ENCODE measurements at places on chromosomes 6 and 20.
A peak's percentile ranks its signal among the peaks of the same experiment; 100 is the strongest.

GRCh38 chr20:38847840-38848239, 42.3 kb downstream of the PPP1R16B start:
- DNase-seq: no peak

DNA sequence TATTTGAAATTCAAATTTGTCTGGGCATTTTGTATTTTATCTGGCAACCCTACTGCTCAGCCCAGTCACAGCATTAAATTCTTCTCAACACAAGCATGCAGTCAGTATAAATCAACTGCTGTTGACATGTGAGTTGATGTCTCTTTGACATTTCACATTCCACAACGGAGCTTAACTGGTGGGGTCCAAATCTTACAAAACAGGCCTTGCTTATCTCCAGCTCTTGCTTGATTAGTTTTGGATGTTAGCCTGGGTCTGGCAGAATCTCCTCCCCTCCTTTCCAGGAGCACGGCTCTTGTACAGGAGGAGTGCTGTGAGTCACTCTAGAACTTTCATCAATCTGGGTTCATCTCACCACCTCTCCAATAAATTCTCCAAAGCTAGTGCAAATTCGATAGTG, 80.8 kb upstream of the PHACTR1 start:
- DNase-seq: no peak

DNA sequence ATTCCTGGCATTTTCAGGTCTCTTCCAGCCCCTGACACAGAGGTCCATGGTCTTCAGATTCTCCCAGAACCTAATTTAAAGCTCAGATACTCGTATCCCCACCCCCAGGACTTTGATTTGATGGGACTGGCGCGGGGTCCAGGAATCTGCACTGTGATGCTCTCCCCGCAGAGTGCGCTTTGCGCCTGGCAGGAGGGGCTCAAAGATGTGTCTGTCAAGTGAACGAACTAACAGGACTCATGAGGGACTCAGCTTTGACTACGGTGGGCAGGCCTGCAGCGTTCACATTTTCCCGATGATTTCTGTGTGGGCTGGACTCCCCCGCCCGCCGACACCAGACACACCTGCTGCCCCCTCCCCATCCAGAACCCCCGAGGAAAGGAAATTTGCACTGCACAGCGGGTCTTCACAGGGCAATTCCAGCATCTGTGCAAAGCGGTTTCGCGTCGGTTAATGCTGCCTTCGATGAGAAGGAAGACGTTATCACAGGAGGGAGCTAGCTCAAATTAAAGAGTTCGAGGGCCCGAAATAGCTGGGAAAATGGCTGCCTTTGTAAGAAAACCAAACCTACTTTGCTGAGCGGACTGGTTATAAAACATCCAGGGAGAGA, 90.2 kb downstream of the ZDHHC14 start:
- DNase-seq: no peak

- DNase-seq: no peak
These were observed 67.3 kb downstream of the TRAM2 start for GRCh38 chr6:52509281-52510212.

GRCh38 chr6:158662954-158663624, 13.2 kb downstream of the SYTL3 start:
- no peak for DNase-seq

- DNase-seq: peak; percentile 69
These were observed at the start of gene HLA-DPA1 for GRCh38 chr6:33073431-33073871. HLA-DPA1 (minus strand) TSS chr6:33073649.

GRCh38 chr20:39878320-39878719, 810.7 kb downstream of the MAFB start:
- no peak for DNase-seq

DNA sequence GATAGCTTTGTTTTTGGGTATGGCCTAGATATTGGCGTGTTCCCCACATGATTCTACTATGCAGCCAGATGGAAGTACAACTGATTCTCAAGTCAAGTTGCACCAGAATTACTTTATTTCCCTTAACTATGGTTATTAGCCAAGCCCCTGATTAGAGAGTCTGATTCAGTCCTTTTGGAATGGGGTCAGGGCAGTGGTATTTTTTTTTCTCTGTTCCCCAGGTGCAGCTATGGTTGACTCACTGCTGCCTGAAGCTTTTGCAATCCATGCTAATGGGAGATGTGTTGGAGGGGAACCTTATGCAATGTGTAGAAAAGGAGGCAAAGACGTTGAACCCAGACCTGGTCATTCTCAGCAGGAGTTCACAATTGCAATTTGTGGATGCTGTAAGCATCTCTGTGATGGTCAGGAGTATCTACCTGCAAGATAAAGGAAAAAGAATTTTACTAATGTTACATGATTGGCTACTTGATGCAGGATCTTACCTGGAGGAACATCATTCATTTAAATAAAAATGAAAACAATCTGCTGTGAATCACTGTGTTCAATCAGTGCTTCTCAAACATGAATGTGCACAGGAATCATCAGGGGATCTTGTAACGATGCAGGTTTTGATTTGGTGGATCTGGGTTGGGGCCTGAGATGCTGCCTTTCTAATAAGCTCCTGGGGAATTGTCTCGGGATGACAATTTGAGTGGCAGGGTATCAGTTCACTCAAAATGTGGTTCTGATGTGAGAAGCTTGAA, 49.4 kb downstream of the PFDN4 start:
- no peak for DNase-seq

DNA sequence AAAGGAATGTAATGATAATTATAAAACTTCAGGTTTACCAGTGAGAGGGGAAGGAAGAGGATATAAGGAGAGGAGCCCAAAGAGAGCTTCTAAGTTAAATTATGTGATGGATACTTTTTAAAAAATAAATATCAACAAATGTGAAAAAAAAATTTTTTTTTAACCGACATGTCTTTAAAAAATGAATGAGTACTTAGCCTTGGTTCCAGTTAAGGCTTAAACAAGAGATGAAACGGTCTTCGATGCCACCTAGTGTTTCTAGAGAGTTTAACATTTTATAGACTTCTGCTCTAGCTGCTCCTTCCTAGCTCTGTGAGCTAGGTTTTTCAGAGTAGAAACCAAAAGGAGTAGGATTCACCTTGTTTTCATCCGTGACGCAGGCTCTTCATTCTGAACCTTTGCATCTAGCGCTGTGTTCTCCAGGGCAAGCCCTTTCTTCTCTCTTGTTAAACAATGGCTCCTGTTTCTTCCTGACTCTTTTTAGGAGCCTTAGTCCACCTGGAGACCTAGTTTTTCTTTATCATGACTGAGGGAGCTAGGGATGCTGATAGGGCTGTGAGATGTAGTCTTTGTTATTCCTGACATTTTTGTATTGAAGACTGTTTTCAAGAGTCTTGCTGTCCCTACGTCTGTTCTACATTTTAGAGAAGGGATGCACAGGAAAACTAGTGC, 42.4 kb upstream of the GNRH2 start:
- DNase-seq: peak; percentile 85

GRCh38 chr20:46332373-46333160, 24.3 kb upstream of the CDH22 start:
- no peak for DNase-seq

DNA sequence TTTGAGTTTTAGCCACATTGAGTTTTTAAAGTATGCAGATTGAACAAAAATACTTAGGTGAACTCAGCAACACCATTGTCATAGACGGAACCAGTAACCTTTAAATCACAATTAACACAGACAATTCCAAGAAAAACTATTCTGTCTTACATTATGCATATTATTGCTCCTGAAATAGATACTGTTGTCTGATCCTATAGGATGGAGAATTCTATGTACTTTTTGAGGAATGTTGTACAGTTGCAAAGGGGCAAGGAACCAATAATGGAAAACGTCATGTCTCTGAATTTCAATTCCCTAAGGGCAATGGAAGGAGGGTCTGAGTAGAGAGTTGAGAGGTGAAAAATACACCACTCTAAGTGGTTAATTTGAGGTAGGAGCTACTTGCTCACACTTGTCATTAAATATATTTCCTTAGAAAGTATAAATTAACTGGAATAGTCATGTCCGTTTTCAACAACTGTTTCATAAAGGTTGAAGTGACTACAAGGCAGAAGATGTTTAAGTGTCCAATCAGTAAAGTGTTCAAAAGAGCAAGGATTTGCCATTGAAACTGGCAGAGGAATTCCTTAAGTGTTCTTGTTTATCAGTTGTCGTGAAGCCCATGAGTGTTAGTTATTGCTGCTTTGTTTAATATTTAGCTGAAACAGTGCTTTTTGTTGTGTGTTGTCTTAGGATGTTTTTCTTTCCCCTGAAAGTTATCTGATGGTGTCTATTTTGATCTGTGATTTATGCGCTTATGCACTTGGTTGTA, 1.3 kb downstream of the NKAIN2 start:
- DNase-seq: no peak

DNA sequence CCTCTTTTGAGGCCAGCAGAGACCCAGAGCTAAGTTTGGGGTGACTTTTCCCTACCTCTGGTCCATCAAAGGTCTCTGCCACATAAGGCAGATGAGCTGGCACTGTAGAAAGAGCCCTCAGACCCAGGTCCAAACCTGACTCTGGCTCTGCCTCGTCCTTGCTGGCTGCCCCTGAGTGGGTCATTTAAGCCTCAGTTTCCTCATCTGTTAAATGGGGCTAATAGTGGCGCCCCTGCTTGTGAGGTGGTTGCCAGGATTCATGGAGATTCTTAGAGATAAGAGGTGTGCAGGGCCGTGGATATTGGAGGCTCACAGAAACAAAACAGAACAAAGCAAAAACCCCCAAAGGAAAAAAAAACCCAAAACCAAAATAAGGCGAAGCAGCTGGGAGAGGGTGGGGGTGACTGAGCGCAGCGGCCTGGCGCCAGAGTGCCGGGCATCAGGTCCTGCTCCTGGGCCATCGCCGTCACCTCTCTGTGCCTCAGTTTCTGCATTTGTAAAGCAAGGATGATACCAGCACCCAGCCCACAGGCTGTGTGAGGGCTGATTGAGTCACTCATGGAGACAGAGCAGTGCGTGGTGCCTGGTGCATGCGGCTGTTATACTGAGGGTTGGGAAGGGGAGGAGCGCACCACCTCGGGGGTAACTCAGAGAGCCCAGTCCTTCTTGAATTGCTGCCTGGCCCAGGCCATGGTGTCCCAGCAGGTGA, 133.8 kb upstream of the PTPN1 start:
- DNase-seq: no peak

DNA sequence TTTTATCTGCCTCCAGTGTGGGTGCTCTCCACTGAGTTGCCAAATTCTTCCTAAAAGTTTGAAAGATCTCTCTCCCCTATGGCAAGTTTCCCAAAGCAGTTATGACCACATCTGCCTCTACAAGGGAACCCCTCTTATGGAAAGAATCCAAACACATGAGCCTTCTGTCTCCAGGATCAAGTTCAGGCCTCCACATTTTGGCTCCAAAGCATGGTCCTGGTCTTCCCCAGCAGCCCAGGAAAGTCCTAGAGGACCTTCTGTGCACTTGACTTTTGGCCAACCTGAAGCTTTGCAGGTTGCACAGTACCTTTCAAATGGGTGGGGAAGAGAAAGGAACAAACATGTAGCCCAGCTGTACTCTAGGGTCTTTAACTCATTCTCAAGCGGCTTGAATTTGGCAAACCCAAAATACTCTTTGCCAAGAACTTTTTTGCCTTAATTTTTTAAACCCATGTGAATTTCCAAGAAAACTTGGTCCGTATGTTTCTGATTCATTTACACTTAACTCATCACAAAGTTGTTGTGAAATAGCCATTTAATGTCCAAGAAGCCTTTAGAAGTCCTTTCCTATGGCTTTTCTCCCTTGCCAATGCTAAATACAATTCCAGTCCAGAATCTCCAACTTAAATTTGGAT, 240.1 kb upstream of the TBX18 start:
- no peak for DNase-seq

DNA sequence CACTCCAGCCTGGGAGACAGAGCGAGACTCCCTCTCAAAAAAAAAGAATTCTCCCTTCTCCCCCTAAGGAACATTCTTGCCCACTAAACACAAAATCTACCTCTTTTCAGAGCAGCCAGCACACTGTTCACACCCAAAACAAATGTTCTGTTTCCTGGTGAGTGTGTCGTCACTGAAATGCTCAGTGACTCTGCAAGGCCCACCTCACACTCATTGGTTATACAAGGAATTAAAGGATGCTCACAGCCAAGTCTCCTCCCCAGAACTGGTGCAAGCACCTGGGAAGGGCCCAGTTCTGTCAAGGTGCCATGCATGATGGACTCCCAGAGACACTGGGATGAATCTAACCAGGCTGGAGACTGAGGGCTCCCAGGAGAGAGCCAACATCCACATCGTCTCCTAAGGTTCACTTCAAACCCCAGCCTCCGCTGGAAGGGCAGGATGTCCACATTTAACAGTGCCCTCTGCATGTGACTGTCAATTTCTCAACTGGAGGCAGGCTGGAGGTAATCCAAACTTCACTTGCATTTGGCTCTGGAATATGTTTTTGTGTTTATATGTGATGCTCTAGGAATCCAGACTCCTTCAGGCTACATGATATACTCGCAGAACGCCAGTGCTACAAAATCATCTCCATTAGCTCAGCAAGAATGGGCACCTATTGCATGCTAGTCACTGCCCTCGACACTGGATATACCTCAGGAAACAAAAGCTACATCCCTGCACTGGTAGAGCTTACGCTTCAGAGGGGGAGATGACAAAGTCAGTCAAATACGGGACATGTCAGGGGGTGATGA, 7.1 kb downstream of the RRBP1 start:
- no peak for DNase-seq

DNA sequence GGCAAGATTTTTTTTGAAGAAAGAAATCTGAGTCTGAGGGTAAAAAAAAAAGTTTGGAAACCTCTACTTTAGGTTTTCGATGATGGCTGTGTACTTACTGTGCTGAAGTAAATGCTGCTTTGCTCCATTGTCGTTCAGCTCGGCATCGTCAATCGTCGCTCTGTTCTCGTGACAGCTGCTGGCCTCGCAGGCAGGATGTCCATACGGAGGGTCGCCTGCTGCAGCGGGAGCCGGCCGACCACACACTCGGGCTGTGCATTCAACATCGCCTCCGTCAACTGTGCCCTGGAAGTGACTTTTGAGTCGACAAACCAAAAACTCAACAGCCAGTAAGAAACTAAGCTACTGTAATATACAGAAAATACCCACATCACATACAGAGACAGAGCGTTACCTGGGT, 53.1 kb upstream of the SMOC2 start:
- no peak for DNase-seq

DNA sequence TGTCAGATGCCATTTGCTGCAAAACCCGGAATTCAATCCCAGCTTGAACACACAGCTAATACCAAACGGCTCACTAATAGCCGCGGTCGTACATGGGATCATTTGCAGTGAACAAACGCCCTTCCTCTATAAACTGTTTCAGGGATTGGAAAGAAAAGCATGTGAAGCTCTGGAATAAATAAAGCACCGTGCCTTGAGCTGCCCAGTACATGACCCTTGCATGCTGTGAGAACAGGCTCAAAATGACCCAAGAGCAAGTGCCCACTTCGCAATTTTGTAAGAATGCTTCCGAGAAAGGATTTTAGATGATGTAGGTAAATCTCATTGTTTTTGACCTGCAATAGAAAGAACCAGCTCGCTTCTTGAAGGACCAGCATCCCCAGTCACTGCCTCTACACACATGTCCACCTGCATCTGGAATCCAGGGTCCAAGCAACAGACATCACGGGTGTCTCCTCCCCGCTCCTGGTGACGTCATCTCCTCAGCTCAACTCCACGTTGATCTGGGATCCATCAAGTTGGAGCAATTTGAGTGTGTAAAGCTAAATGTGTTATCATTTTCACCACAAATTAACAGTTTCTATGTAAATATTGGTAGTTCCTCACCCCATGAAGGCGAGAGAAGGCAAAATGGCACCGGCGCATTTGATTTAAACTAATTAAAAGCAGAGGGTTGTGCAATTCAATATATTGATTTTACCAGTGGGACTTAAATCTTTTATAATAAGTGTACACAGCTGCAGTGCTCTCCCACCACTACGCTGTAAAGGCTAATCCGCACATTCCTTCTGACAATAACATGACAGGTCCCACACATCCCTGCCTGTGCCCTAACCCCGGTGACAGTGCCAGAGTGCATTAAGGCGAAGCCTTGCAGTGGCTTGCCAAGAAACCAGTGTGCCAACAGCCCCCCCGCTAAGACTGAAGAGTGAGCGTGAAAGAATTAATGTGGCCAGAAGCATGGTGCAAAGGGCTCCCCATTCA, 6.2 kb downstream of the BMP7 start:
- DNase-seq: no peak
